ENCODE measurements at places on chromosomes 4 and X.
A peak's percentile ranks its signal among the peaks of the same experiment; 100 is the strongest.

DNA sequence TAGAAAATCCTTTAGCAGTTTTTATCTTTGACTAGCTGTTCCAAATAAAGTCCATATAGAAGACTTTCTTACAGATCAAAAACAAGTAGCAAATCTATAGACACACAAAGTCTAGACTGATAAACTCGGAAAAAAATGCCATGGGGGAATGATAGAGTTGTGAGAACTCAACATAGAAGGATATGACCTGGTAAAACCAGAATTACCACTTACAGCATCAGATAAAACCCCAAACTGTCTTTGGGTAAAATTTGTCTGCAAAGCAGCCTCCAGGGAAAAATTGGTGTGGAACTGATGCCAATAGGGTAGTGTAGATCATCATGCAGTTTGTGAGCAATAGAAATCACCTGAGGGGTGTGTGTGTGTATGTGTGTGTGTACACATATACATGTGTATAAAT lies 579.1 kb downstream of the SPOCK3 start:
- no peak for DNase-seq

DNA sequence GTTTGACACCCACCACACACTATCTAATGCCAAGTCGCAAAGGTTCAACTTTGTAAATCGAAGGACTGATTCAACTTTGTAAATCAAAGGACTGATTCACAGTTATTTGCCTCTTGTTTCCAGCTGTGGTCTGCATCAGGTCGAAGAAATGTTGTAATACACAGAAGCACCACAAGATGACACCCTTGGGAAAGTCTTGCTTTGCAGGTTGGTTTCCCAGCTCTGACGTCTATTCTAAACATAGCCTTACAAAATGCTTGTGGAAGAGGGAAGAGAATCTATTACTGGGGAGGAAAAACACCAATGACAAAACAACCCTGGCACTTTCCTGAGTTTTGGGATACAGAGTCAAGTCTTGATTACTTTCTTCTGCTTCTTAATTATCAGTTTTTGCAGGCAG lies 35.3 kb downstream of the SUPT20HL1 start:
- DNase-seq = peak; percentile 9

DNA sequence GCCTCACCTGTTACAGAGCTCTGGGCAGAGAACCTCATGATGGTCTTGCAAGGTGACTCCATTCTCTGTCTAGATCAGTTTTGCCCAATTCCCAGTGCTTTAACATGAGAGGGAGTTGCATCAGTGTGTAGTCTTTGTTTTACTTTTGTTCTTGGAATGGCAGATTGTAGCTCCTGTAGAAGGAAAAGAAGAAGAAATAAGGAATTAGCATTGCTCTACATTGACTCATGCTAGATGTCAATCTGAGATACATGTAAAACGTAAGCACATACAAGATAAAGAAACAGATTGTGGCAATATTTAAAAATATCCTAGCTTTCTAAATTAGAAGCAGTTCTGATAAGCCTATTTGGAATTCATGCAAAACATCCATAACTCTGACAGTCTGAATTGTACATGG lies 16.0 kb upstream of the PPEF1 start:
- no peak for DNase-seq

DNA sequence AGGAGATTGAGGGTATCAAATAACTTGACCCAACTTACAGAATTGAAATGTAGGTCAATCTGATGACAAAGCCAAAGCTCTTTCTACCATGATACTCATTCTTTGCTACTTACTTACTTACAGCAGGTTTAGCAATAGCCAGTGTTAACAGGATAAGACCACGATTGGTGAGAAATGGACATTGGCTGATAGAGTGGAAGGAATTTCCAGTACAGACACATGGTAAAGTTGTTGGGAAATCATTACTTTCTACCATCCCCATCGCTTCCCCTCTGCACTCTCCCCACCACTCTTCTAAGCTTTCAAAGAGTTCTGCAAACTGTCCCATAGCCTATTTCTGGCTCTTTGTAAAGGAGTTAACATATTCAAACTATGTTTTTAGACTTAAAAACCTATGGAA lies 119.7 kb downstream of the CHRNA9 start:
- DNase-seq = no peak

DNA sequence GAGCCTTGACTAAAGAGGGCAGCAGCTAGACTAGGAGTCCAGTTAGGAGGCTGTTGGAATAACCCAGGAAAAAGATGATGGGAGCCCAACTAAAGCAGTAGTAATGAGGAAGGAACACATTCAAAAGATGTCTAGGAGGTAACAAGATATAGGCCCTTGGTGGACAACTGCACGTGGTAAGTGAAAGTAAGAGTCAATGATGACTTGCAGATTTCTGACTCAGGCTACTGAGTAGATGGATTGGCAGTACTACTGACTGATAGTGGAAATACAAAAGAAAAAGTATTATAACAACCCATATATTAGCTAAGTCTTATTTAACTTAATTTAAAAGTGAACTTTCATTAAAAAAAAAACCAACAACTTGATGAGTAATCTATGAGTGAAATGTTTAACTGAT lies 74.0 kb downstream of the PAK3 start:
- DNase-seq = no peak

- no peak for DNase-seq
Measured at GRCh38 chr4:138255917-138256597, 13.9 kb upstream of the SLC7A11 start.

GRCh38 chr4:123102897-123103471 lies 180.6 kb upstream of the NUDT6 start:
- DNase-seq = no peak

DNA sequence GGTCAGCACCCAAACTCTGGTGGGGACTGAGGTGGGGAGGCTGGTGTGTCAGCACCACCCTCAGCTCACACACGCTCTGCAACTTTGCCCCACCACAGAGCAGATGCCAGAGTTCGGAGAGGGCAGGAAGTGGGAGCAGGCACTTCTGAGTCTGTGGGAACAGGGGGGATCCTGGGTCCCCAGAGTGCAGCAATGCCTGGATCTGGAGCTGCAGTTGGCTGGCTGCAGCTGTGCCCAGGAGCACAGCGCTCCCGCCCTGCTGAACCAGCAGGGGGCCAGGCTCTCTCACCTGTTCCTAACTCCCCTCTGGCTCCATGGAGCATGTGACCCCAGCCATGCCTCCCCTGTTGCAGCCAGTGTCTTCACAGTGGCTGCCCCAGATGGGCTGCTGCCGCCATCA lies 252.4 kb downstream of the SPOCK3 start:
- no peak for DNase-seq

GRCh38 chr4:142615324-142615665 lies 230.8 kb downstream of the INPP4B start:
- no peak for DNase-seq

DNA sequence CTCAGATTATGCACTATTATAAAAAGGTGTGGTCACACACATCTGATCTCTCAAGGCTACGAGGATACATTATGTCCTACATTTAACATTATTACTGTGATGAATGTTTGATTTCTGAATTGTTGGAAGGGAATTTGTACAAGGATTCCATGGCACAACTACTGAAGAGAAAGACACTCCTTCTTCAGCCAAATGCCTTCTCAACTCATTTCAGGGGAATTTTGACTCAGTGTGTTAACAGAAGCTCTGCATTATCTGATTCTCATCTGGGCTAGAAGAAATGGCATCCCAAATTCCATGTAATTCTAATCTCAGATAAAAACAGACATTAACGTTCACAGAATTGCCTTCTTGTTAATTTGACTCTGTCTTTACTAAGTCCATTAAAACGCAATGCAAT lies 477.7 kb downstream of the PDGFC start:
- no peak for DNase-seq

- no peak for DNase-seq
Measured at GRCh38 chrX:132412208-132412607, 76.6 kb downstream of the MBNL3 start.

GRCh38 chr4:655464-656151 lies 18.5 kb downstream of the ATP5ME start:
- no peak for DNase-seq

DNA sequence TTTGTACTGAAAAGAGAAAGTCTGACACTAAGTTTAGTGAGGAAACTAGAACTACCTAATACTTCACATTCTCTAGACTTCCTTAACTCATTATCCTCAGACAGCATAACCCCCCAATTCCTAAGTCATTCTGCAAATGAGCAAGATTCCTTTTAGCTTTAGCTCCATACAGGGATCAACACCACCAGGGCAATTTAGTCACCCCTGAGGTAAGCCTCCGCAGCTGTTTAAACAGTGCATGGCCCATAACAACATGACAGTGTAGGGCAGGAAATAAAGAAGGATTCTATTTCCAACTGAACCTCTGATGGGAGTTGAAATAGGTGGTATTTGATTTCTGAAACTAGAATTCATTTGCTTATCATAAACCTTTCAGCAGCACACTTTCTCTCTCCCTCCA lies 112.8 kb upstream of the DKK2 start:
- DNase-seq = no peak

GRCh38 chrX:30971774-30972603 lies 82.9 kb upstream of the TAB3 start:
- no peak for DNase-seq

- no peak for DNase-seq
Measured at GRCh38 chr4:30555775-30556174, 164.4 kb upstream of the PCDH7 start.

DNA sequence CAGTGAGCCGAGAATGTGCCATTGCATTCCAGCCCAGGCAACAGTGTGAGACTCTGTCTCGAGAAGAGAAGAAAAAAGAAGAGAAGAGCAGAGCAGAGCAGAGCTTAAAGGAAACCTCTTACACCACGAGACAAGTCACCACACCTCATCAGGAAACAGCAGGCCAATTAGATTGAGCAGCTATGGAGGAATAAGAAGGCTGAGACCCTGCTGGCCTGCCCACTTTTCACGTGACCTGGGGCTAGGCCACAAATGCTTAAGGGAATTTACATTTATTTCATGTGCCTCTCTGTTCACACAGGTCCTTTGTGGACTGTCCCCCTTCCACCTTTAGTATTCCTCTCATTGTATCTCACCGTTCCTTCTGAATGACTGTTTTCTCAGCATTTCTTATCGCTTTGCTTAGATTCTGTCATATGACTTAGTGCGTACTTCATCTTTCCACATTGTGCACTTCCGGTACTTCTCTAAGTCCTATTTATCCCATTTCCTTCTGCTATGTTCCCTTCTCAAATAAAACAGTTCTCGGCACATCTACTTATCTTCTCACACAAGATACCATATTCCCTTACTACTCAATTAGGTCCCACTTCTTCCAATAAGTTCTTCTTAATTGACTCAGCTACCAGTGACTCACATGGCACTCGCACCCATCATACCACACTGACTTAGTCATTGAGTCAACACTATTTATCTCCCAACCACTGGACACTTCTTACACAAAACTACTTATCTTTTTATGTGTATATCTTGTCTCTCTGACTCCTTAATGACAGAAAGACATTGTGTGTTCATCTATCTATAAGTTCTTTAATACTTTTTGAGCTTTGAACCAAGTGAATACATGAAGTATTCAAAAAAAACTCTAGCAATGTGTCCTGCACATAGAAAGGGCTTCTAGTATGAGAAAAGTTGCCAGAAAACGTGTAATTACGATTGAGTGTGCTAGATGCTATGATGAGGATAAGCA lies 11.0 kb downstream of the CUL4B start:
- DNase-seq = no peak

GRCh38 chr4:13888112-13888511 lies 260.6 kb upstream of the BOD1L1 start:
- no peak for DNase-seq

GRCh38 chr4:137980641-137981040 lies 261.5 kb downstream of the SLC7A11 start:
- no peak for DNase-seq

DNA sequence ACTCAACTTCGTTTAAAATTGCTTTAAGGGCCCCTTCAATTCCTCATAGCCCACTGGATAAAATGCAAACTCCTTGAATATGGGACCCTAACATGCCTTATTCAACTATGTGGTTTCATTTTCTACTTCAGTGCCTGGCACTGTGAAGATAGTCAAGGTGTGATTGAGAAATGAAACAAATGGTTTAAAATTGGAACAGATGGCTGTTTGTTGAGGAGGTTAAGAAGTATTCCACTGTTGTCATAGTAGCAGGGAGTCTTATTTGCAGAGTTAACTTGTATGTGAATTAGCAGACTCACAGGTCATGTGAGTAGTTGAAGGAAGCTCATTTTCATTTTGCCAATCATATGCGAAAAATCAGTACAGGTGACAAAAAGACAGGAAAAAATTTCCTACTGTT lies 593.3 kb downstream of the KCTD8 start:
- no peak for DNase-seq

DNA sequence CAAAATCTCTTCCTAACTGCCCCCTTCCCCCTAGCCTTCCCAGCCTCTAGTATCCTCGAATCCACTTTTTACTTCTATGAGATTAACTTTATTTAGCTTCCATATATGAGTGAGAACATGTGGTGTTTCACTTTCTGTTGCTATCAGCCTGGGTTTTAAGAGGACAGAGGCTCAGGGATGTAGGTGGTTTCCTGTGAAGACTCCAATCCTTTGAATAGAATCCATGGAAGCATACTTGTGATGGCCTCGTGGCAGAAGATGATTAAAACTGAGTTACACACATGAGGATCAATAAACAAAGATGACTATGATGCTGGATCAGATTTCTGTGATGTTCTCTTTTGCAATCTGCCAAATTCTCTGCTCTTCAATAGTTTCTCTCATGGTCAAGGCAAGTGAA lies 29.8 kb downstream of the CD99L2 start:
- no peak for DNase-seq

GRCh38 chr4:141501931-141502330 lies 134.5 kb upstream of the IL15 start:
- no peak for DNase-seq

GRCh38 chr4:173130687-173131086 lies 37.9 kb upstream of the GALNT7 start:
- DNase-seq = no peak

GRCh38 chrX:17860811-17861488 lies at the start of gene RAI2:
Gene RAI2, minus strand, starts transcription at chrX:17861298. Its CDS starts 59,288 bp downstream, at chrX:17802010.
- peak; percentile 4 for DNase-seq

GRCh38 chr4:41525129-41525528 lies 12.8 kb upstream of the LIMCH1 start:
- no peak for DNase-seq

GRCh38 chrX:15014281-15014680 lies 141.1 kb downstream of the MOSPD2 start:
- DNase-seq = no peak

- DNase-seq = no peak
Measured at GRCh38 chr4:108135549-108136209, 33.1 kb downstream of the LEF1 start.

DNA sequence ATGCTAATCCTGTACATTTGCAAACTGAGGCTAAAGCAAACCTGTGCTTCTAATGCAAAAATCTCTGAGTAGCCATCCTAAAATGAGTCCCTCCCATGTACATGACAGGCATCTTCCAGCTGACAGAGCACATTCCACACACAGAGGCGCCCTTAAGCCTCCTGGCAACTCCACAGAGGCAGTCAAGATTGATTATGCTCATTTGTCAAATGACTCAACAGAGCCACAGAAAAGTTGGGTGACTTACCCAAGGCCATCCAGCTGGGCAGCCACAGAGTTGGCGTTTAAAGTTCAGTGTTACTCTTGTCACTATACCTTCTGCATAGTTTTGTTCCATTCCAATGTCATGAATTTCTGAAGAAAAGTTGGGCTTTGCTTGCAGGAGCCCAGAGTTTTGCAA lies 394.6 kb upstream of the FGF13 start:
- DNase-seq = no peak

All from activated CD8-positive, alpha-beta memory T cell treated with anti-CD3 and anti-CD28 coated beads for 1 hour (primary cell).